ENCODE measurements at places on chromosomes 1 and 21. TPM values are rescaled to one million over a fixed set of nuclear protein-coding genes. Genes with fewer than 3 reads are reported as not detected.

DNA sequence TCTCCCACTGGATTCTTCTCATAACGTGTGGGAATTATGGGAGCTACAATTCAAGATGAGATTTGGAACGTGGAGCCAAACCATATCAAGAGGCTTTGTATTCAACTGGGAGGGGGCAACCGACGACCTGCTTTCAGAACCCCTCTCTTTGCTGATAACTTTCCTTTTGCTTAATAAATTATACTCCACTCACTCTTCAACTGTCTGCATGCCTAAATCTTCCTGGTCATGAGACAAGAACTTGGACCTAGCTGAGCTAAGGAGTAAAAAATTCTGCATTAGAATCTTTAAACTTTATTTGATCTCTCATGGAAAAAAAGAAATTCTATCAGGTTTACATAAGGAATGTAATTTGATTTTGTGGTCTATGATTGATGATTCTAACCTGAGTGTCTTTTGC, 86.7 kb upstream of the CYYR1 start:
- no peak overlapping the region for H3K27ac ChIP-seq
- H3K4me3 ChIP-seq, result no peak overlapping the region
- no peaks in the 10 kb centered on the region for H3K4me1 ChIP-seq
- no peak for DNase-seq
- 0 out of 2 replicates have a peak, but pooled peaks cover 4% of the 10 kb centered on the region for H3K36me3 ChIP-seq

GRCh38 chr1:6065093-6065858, 19.6 kb downstream of the KCNAB2 start:
- H3K4me1 ChIP-seq, result peaks cover under 1% of the 10 kb centered on the region
- H3K27ac ChIP-seq, result no peak overlapping the region
- no peak for DNase-seq
- no peak overlapping the region for H3K4me3 ChIP-seq
- no peaks in the 10 kb centered on the region for H3K36me3 ChIP-seq

GRCh38 chr1:24903011-24903461, 27.0 kb downstream of the RUNX3 start:
- DNase-seq, result no peak
- no peak overlapping the region for H3K4me3 ChIP-seq
- no peak overlapping the region for H3K27ac ChIP-seq

DNA sequence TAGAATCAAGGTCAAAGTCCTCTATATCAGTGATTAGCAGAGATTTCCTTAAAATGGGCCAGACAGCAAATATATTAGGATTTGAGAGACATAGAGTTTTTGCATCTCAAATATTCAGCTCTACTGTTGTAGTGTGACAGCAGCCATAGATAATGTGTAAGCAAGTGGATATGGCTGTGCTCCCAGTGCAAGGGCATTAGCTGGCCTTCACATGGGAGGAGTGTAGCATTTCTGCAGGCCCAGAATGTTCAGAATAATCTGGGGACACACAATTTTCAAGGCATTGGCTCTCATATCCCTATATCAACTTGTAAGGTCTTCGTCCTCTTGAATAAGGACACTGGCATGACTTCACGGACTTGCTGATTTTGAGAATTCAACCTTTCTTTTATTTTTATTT, 402.3 kb upstream of the ADAMTS5 start:
- peaks cover 59% of the 10 kb centered on the region for H3K4me1 ChIP-seq
- no peak for DNase-seq
- H3K4me3 ChIP-seq, result no peak overlapping the region
- H3K36me3 ChIP-seq, result no peaks in the 10 kb centered on the region
- H3K27ac ChIP-seq, result no peak overlapping the region

Gene PCP4
- not detected for total RNA-seq

DNA sequence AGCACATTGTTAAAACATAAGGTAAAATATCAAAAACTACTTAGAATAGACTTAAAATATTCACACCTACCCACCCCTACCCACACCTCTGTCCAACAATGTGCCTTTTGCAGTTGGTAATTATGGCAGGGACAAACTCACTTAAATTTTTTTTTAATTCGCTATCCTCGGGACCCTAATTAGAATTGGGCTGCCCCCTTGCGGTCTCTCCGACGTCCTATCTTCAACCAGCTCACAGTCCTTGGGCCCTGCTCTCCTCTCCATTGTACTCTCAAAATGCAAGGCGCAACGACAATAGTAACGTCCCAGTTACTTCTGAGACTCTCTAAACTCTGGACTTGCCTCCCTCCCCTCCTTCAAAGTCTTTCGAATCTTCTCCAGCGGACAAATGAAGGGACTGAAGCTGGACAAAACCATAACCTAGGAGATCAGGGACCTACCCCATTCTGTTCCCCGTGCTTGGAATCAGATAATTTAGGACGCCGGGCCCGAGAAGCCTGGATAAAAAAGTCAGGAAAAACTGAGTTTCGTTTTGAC, 1.1 kb upstream of the CIART start:
- H3K27me3 ChIP-seq, result no peaks in the 10 kb centered on the region
- H3K4me1 ChIP-seq, result peaks cover 42% of the 10 kb centered on the region

Gene FCER1G
- total RNA-seq, result not detected

Gene SELL
- 0.13 TPM for total RNA-seq

- peaks cover 9% of the 10 kb centered on the region for H3K27me3 ChIP-seq
- H3K36me3 ChIP-seq, result no peaks in the 10 kb centered on the region
Observed at GRCh38 chr1:29521811-29522580, 285.7 kb downstream of the PTPRU start.

Gene ARTN
- 0.35 TPM for total RNA-seq

GRCh38 chr1:8544644-8545043, 226.7 kb downstream of the SLC45A1 start:
- no peak for DNase-seq
- H3K4me3 ChIP-seq, result no peak overlapping the region
- H3K36me3 ChIP-seq, result peaks cover 13% of the 10 kb centered on the region
- peaks cover 29% of the 10 kb centered on the region for H3K4me1 ChIP-seq
- peak overlapping the region; percentile 46 for H3K27ac ChIP-seq
- H3K27me3 ChIP-seq, result no peaks in the 10 kb centered on the region

GRCh38 chr1:94846308-94846707, 26.2 kb downstream of the SLC44A3 start:
- DNase-seq, result no peak
- no peaks in the 10 kb centered on the region for H3K36me3 ChIP-seq
- H3K4me1 ChIP-seq, result peaks cover 13% of the 10 kb centered on the region
- no peak overlapping the region for H3K4me3 ChIP-seq
- H3K27ac ChIP-seq, result no peak overlapping the region

GRCh38 chr1:76690766-76691165, 176.5 kb upstream of the ST6GALNAC5 start:
- H3K27ac ChIP-seq, result no peak overlapping the region
- no peaks in the 10 kb centered on the region for H3K4me1 ChIP-seq
- no peaks in the 10 kb centered on the region for H3K36me3 ChIP-seq
- no peak overlapping the region for H3K4me3 ChIP-seq
- DNase-seq, result no peak

DNA sequence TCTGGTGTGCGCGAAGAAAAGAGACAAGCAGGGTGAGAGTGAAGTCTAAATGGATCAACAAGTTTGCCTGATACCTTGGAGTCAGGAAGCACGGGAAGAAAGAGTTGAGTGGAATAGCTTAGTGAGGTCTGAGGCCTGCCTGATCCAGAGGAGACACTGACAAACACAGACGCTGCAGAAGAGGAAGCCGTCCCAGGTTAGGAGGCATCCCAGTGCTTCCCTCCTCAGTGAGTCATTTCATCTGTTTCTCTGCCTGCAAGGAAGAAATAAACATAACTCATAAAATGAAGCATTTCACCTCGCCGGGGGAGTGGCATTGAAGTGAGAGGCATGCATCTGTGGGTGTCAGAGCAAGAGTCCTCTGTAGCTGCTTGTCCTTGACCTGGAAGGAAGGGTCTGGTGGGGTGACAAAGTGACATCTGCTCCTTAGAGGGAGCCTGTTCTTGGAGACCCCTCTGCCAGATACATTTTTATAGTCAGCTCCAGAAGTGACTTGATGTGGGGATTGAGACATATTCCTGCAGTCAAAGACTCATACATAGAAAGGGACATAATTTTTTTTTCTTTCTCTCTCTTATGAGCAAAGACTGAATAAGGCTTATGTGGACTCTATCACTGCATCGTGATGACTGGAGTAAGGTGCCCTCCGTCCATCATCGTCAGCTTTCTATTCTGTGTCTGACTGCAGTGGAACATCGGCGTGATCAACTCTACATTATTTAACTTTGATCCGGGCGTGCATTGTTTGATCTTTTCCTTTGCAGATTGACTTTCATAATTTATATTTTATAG, 256.7 kb downstream of the KIF26B start:
- H3K27ac ChIP-seq, result no peak overlapping the region
- peaks cover 19% of the 10 kb centered on the region for H3K4me1 ChIP-seq
- no peaks in the 10 kb centered on the region for H3K36me3 ChIP-seq

DNA sequence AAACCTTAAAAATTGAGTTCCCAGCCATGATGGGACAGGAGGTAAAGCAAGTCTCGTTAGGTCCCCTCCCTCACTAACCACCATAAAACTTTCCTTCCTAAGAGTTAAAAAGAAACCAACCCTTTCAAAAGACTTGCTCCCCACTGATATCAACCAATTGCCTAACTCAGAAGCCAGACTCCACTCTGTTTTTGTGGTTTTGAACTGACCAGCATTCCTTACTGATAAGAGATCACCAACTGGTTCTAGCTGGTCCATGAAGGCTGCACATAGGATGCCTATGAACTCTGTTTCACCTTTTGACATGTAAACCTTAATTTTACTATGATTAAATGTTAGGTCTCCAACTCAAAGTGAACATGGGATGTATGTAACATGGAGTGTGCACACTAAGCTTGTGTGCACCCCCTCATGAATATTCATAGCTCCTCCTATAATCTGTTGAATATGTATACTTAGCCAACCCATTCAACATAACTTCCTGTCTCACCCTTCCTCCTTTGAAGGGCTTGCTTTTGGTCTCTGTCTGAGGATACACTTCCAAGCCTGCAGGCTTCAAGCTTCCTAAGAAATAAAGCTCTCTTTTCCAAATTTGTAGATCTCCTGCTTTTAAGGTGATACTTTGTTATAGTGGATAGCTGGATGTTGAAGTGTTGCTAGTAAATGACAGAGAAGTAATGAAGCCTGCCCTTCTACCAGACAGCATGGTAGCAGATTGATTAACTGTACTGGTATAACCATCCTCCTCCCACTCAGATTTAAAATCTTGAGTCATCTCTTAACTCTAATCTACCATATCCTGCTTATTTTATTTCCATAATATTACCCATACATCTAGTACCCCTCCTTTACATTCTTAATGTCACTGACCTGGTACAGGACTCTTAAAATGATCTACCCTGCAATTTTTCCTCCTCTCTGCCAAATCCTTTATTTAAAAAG, 95.6 kb downstream of the ZNF644 start:
- H3K27me3 ChIP-seq, result peaks cover 3% of the 10 kb centered on the region
- H3K4me1 ChIP-seq, result peaks cover 65% of the 10 kb centered on the region
- peak overlapping the region; percentile 73 for H3K4me3 ChIP-seq
- peaks cover 28% of the 10 kb centered on the region for H3K36me3 ChIP-seq
- DNase-seq, result peak; percentile 75

DNA sequence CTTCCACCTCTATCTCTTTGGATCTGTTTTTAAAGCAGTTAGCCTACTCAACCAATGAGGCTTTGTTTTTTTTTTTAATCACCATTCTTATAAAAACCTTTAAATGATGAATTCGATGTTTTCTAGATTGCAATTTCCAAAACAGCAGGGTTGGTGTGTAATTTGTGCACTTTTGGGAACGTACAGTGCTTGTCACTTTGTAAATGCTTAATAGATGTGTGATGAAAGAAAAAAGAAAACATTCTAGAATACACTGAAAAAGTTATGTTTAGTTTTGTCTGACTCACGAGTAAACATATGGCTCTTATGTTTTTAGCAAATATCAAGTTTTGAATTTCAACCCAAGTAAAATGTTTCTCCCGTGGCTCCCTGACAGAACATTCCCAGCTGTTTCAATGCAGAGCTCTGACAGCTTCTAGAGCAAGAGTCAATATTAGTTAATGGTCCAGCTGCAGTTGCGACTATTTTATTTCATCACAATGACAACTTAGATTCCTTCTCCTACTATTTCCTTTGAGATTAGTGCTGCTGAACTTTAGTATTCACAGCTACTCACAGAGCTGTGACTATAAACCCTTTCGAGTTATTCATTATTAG, 362.5 kb upstream of the ADAMTS5 start:
- H3K36me3 ChIP-seq, result no peaks in the 10 kb centered on the region
- no peaks in the 10 kb centered on the region for H3K27me3 ChIP-seq
- DNase-seq, result no peak
- no peak overlapping the region for H3K27ac ChIP-seq
- no peak overlapping the region for H3K4me3 ChIP-seq

DNA sequence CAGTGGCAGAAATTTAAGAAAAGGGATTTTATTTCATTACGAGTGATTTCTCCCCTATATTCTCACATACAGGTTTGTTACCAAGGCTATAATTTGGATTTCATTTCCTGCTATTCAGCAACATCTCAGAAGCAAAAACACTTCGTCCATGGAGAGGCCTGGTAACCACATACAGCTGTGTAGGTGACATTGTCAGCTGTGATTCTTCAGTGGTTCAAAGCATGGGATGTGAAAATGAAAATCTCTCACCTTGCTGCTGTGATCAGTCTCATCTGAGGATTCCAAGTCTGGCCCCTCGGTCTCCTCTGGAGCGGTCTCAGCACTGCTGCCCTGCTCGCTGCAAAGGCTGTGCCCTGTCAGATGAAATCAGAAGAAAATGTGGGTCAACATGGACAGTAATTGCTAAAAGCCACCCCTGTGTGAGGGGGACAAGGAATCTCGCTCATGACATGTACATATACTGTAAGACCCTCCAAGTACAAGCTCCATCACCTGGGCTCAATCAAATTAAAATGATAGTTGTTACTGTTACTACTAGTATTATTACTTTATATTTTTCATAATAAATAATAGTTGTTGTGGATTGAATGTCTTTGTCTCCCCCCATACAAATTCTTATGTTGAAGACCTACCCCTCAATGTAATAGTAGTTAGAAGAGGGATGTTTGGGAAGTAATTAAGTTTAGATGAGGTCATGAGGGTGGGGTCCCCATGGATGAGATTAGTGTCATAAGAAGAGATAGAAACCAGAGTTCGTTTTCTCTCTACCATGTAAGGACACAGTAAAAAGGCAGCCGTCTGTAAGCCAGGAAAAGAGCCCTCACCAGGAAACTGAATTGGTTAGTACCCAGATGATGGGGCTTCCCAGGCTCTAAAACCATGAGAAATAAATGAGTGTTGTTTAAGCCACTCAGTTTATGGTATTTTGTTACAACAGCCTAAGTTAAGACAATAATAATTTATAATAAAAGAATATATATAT, 126.7 kb upstream of the KRTAP19-8 start:
- H3K4me1 ChIP-seq, result no peaks in the 10 kb centered on the region
- no peak overlapping the region for H3K27ac ChIP-seq

DNA sequence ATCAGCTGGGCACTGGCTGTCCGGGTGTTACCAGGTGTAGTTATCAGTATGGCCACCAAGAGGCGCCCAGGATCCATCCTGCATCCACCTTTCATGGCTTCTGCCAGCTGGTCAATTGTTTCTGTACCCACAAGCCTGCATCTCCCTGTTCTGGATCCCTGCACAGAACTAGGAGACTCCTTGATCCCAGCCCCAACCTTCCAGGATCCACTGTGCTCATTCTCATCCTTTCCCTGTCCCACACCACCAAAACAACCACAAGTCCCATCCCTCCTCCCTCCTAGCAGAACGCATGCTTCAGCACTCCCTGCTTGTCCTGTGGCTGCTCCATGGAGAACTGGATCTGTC, 27.2 kb upstream of the FOXE3 start:
- peaks cover 4% of the 10 kb centered on the region for H3K27me3 ChIP-seq
- DNase-seq, result peak; percentile 71
- H3K36me3 ChIP-seq, result 0 out of 2 replicates have a peak, but pooled peaks cover 4% of the 10 kb centered on the region
- H3K4me1 ChIP-seq, result peaks cover 36% of the 10 kb centered on the region

Gene EPHB2
- total RNA-seq, result 13.1 TPM

GRCh38 chr1:174114788-174115448, 44.4 kb upstream of the RABGAP1L start:
- peaks cover 15% of the 10 kb centered on the region for H3K4me1 ChIP-seq
- H3K36me3 ChIP-seq, result no peaks in the 10 kb centered on the region
- H3K27ac ChIP-seq, result no peak overlapping the region
- peaks cover 5% of the 10 kb centered on the region for H3K27me3 ChIP-seq

Data from HFFc6 (cell line).